ENCODE measurements at places on chromosomes 2 and 18. TPM values are rescaled to one million over a fixed set of nuclear protein-coding genes. Genes with fewer than 3 reads are reported as not detected.

Gene ACP1
- 115 TPM for total RNA-seq

Gene CARF
- 3.6 TPM for total RNA-seq

Gene NIF3L1
- 20.7 TPM for total RNA-seq

Gene IL37
- not detected for total RNA-seq

Gene PLA2R1
- 0.70 TPM for total RNA-seq

Gene GKN2
- total RNA-seq: 9.1 TPM

Gene MPP4
- total RNA-seq: not detected

Gene RAB11FIP5
- 2.8 TPM for total RNA-seq

Data from liver (tissue), 10 donors.